Astrocyte (in vitro differentiated cells and primary cell): ENCODE measurements at places on chromosomes 5 and 9.

- peak; percentile 57 for DNase-seq
These were observed at the start of gene LRRC70 for GRCh38 chr5:62578540-62578939. TSS of gene LRRC70 (plus strand) at chr5:62578819. CDS start at chr5:62579439, 620 bp downstream.

DNA sequence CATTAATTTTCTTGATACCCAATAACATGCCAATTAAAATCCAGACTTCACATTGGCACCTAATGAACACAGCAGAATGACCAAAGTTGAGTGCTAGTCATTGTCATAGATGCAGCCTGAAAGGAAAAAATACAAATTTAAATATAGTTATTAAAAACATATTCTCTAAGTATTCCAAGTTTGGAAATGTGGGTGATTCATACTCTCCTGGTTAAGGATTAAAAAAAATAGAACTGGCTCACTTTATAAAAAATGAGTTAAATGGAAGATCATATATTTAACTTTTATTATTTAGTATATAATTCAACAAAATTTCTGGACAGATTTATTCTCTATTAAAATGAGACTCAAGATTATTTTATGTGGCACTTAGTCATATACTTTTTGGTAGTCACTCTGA is 33.2 kb upstream of the RICTOR start:
- DNase-seq = no peak

GRCh38 chr9:135167849-135168655 is 80.6 kb downstream of the OLFM1 start:
- no peak for DNase-seq

GRCh38 chr9:4177970-4178758 is 121.7 kb downstream of the GLIS3 start:
- no peak for DNase-seq

DNA sequence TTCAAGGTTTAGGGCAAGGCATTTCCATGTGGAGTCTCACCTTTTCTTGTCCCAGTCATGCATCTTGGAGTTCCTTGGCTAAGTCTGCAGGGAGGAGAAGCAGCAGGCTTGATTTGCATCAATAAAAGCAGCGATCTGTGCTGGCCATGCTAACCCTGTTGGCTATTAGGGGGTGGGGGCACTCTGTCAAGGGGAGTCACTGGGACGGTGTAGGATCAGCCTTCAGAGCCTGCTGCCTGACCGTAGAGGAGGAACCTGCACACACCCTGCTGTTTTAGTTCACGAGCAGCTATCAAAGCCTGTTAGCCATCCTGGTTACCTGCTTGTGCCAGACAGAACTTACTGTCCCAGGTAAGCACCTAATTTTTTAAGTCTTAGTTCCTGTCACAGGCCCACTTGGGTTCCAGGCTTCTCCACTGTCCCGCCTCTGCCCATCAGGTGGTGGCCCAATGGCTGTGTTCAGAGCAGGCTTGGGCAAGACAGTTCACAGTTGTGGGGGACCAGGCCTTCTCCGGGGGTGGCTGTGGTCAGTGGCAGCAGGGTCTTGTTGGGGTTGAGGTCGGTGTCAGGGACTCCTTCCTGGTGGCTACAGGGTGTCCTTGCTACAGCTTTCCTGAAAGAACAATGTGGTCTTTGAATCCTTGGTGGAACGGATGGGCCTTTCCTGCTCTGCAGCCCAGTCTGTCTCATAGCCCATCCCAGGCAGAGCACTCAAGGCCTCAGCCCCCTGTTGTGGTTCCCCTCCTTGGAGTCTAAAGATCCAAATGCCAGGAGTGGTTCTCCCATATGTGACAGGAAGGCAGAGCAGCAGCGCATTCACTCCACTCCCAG is 43.7 kb downstream of the SECISBP2 start:
- DNase-seq = no peak
